ENCODE measurements at places on chromosomes 13 and 19.

DNA sequence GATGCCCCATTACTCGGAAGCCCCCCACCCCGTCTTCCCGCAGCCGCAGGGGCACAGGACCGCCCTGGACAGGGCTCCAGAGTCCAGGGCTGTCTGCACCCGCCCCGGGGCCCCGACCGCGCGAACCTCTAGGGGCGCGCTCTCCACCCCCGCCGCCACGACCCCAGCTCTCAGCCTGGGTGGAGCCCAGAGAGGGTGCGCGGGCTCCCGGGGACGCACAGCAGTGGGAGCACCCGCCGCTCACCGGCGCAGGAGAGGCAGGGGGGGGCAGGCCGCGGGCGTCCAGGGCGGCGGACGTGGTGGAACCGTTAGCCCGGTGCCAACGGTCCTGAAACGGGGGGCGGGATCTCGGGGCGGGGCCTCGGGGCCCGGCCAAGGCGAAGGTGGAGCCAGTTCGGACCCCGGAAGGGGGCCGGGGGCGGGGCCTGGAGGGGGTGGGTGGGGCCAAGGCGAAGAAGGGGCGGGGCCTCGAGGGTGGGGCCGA lies at the start of gene ATP8B3:
TSS of gene ATP8B3 (minus strand) at position 335 of the 484 bp plus-strand sequence. CDS start 540 bp downstream, outside the sequence.
- DNase-seq: no peak

DNA sequence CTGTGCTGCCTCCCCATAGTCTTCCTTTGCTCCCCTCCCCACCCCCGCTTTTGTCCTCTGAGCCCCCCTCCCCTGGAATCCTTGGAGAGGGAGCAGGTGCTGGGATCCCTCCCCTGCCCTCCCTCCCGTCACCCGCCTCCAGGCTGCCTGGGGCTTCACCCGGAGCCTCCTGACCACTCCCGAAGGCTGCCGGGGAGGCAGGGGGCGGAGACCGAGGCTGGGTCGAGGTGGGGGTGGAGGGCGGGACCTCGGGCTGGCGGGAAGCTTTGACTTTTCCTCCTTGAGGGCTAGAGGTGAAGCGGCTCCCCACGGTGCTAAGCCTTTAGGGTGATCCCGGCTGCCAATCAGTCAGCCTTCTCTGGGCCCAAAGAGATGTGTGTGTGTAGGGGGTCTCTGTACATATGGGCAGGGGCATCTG lies 1.5 kb downstream of the KMT5C start:
- DNase-seq: no peak

GRCh38 chr13:97938706-97939475 lies 14.6 kb upstream of the IPO5 start:
- DNase-seq: no peak

DNA sequence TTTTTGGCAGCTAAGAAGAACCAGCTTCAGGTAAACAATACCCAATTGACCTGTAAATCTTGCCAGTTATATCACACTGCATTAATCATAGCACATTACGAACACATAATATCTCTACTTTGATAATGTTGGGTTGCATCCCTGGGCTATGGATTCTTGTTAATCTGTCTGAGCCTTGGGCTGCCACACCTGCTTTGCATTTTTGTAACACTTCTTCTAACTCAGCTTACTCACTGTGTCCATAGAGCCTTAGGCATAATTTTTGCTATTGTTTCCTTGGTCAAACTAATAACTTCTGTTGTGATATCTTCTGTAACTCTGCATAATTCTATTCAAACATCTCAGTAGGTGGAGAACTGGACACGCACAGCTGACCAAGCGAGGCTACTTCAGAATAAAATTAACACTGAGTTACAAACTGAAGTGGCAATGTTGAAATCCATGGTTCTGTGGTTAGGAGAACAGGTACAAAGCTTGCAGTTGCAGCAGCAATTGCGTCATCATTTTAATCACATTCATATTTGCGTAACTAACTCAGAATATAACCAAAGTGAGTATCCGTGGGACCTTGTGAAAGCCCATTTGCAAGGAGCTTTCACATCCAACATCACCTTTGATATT lies 6.4 kb downstream of the ZNF350 start:
- no peak for DNase-seq

GRCh38 chr19:47675859-47676258 lies 37.4 kb upstream of the EHD2 start:
- no peak for DNase-seq

- peak; percentile 96 for DNase-seq
Observed at GRCh38 chr19:55062735-55063491, at the start of gene RDH13. TSS of gene RDH13 (minus strand) at chr19:55063148. CDS start at chr19:55063032, 116 bp downstream.

DNA sequence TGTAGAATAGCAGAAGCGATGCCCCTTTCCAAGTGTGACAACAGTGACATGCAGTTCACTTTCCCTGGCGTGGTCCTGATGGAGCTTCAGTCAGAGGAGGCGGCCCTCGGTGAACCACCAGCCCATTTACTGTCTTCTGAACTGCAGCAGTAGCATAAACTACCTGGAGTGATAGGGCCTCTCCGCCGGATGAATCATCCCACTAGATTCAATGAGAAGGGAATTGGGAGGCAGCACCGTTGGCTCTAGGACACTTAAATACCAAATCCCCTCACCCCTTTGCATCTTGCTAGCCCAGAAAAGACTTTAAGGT lies 112.8 kb upstream of the GPR12 start:
- DNase-seq: no peak

- DNase-seq: no peak
Observed at GRCh38 chr19:8366961-8367326, 3.0 kb downstream of the ANGPTL4 start.

- DNase-seq: no peak
Observed at GRCh38 chr13:20057963-20058362, 99.4 kb downstream of the ZMYM2 start.

DNA sequence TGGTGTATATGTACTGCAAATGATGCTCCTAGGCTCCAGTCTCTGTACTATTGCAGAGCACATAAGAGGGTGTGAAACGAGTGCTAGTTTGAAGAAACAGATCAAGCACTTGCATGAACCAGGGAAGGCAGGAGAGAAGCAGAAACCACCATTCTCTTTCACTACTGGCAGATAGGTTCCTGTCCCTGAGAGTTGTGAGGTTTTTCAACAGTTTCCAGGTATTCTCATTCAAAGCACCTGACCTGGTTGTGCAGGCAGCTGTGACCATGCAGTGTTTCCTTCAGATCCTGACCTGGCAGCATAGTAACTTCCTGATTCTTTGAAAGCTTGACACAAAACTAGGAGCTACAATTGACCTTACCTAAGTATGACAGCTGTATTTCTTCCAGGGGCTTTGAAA lies 164.9 kb downstream of the UFM1 start:
- DNase-seq: no peak
